ENCODE measurements at places on chromosomes 4 and X.

GRCh38 chr4:37054531-37055077 is 189.9 kb upstream of the NWD2 start:
- DNase-seq = no peak

GRCh38 chr4:72418458-72418857 is 150.6 kb downstream of the ADAMTS3 start:
- DNase-seq = peak; percentile 12

- DNase-seq = peak; percentile 18
These were observed 545 bp downstream of the DOCK11 start for GRCh38 chrX:118495958-118496762.

DNA sequence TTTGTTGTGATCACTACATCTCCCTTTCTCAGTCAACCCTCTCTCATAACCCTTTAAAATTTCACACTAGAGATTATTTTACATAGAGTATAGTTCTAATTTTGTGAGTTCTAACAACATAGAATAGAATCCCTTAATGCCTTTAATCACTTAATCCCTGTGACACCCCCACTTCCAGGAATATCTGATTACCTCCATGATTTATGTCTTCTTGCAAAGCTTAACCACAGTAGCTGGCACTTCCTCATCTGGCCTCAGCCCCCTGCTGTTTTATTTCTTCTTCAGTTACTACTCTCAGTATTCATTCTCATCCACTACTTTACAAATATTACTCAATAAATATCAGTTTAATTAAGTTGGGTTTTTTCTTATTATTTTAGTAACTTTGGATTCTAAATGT is 340.9 kb downstream of the CENPC start:
- DNase-seq = no peak

GRCh38 chr4:174211622-174212044 is 71.8 kb downstream of the FBXO8 start:
- no peak for DNase-seq

Data from NCI-H1105 (cell line).